ENCODE measurements at places on chromosomes 7 and 10.
A peak's percentile ranks its signal among the peaks of the same experiment; 100 is the strongest.

DNA sequence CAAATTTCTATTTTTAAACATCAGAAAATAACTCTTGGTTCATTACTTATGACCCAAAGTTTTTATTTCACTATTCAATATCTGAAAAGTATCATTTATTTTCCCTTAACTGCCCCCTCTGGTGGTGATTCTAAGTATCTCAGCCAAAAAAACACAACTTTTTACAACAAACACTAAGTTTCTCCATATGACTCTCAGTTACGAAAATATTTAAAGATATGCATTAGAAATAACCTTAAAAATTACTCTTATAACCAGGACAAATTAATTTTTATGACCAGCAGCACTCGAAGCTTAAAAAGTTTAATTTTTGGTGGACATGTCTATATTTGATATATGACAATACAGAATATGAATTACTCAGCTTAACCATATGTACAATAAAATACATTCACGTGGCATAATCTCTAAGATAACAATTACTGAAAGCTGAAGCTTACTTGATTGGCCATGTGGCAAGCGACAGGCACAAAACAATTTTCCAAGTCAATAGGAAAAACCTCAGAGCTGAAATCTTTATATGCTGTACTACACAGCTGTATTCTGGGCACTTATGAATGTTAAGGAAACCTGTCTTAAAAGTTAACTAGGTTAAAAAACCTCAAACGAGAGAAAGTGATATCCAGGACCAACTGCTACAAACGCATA is 2.3 kb downstream of the HNRNPA2B1 start:
- DNase-seq: no peak

GRCh38 chr10:80429521-80429973 is 21.2 kb downstream of the PRXL2A start:
- no peak for DNase-seq

DNA sequence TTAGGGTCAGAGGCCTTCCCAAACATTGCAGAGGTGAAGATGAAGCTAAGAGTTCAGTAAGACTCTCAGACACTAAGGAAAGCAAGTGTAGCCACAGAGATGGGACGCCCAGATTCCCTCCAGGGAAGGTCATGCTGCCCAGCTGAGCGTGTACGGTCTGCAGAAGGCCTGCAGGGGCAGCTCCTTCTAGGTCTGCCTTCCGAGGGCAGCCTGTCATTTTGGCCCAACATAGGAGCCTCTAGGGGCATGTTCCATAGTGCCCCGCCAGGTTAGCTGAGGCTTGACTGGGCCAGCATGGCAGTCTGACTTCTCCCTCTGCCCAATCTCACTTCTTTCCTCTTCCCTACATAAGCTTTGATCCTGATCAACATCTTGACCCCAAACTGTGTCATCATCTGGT is 130.7 kb downstream of the PIP4K2A start:
- no peak for DNase-seq

- DNase-seq: no peak
Observed at GRCh38 chr10:123972481-123973401, 81.1 kb upstream of the CPXM2 start.

GRCh38 chr7:50206453-50207250 is 97.9 kb upstream of the IKZF1 start:
- DNase-seq: peak; percentile 53

DNA sequence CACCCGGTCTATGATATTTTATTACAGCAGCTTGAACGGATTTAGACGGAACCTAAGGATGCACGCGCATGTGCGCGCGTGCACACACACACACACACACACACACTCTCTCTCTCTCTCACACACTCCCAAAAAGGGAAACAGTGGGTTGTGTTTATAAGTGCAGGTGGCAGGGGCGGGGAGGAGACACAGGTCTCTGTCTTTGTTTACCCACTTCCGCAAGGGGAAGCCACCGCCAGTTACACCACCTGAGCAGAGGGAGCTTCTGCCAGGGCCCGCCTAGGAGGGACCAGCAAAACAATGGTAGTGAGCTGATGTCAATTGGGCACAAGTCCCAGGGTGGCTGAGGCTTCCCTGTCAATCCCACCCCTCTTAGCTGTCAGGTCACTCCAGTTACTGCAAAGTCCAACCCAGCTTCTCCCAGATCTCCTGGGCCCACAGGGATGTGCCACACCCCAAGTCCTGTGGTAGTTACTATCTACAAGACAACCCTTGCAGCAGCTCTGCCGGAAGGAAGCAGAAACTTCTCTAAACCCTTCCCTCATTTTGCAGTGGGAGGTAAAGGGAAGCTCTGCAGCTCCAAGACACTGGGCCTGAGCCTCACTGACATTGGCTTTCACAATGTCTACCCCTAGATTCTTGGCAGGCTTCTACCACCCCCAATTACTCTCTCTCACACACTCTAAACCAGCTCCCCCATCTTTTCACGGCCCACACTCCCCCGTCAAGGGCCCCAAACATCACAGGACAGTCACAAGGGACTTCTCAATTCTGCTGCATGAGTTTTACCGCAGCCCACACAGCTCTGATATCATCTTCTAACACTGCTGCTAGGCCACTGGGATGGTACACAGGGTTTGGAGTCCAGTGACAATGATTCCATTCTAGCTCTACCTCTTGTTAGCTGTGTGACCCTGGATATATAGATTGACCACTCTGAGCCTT is 17.6 kb downstream of the ANXA11 start:
- peak; percentile 58 for DNase-seq

GRCh38 chr7:26705567-26705966 is 158.8 kb downstream of the SKAP2 start:
- DNase-seq: no peak

GRCh38 chr7:17580141-17580540 is 281.7 kb downstream of the AHR start:
- no peak for DNase-seq

DNA sequence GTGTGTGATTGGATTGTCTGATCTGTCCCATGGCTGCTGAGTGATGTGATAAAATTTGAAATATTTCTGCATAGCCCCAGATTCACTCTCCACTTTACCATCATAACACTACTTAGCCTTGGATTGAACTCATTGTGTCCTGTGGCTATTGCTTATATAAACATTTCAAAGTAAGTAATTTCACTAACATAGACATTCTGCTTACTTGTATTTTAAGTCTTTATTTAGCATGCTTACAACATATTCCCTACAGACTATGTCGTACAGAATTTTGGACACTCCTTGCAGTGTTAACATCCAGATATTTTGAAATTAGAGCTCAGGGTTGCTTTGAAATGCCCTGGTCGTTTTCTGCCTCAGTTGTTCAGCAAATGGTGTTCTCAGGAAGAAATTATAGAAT is 117.6 kb downstream of the LRRC4 start:
- no peak for DNase-seq

DNA sequence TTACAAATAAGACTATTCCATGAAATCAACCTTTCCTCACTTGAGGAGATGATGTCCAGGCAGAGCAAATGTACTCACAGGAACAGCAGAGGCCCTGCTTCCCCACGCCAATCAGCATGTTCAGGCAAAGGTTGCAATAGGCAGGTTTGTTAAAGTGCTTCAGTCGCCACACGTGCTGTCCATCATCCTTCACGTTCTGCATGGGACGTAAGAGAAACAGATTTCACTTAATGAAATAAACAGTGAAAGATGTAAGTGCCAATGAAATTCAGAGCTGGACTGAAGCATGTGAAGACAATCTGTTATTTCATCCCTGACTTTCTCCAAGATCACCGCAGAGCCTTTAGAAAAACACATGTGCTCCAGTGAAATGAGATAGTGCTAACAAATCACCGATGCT is 217.4 kb downstream of the DGKB start:
- DNase-seq: no peak

- no peak for DNase-seq
Observed at GRCh38 chr7:12582362-12582761, 11.8 kb downstream of the SCIN start.

- no peak for DNase-seq
Observed at GRCh38 chr7:156998988-156999957, 11.2 kb downstream of the MNX1 start.

DNA sequence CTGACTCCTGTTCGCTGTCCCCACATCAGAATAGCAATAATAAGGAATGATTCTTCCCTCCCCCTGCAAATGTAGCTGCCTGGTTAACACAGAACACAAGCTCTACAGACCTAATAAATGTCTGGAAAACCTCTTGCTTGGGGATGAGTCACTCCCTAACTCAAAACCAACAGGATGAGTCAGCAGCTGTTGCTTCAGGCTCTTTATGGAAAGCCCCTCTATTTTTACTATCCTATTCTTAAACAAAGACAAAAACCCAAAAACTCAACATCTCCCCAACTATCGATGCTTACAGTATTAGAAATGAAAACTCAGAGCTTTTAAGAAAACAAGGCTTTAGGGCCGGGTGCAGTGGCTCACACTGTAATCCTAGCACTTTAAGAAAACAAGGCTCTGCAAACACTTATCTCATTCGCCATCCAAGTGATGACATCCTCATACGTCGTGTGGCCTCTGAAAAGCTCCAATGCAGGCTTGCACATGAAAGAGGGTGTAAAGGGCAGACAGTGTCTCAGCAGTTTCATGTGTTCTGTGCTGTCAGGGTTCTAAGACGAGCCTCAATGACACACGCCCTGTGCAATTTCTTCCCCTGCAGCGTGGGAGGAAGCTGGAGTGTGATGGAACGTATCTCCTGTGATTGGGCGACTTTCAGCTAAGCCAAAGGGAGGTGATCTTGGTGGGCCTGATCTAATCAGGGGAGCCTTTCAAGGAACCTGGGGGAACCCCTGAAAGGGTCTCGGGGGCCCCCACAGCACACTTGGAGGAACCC is 70.1 kb downstream of the AMZ1 start:
- DNase-seq: peak; percentile 75

- DNase-seq: no peak
Observed at GRCh38 chr7:33559324-33559710, 346.0 kb upstream of the BMPER start.

DNA sequence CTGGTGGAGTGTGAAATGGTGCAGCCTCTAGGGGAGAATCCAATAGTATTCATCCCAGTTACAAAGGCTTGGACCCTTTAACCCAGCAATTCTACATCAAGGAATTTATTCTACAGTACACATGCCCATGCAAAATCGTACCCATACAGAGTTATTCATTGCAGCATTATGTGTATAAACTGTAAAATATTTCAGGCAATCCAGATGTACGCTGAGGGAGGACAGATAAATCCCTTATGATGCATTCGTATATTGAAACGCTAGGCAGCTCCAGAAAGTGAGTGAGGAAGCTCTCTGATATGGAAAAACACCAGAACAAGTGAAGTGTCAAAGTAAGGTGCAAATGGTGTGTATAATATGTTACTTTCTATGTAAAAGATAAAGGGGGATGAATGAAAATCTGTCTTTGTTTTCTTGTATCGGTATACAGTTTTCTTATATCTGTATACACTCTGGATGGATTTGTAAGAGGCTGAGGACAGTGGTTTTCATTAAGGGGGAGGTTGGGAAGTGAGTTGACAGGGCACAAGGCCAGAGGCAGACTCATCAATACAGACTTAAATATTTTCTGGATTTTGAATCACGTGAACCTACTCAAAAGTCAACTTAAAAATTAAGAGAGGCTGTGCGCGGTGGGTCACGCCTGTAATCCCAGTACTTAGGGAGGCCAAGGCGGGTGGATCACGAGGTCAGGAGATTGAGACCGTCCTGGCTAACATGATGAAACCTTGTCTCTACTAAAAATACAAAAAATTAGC is 17.1 kb downstream of the VWA2 start:
- no peak for DNase-seq
